ENCODE measurements at places on chromosomes 5 and 9.
A peak's percentile ranks its signal among the peaks of the same experiment; 100 is the strongest.

GRCh38 chr9:123039617-123040219 is 6.3 kb downstream of the GPR21 start:
- no peak for DNase-seq

- peak; percentile 68 for DNase-seq
These were observed 983 bp downstream of the GCNT1 start for GRCh38 chr9:76459694-76460635.

DNA sequence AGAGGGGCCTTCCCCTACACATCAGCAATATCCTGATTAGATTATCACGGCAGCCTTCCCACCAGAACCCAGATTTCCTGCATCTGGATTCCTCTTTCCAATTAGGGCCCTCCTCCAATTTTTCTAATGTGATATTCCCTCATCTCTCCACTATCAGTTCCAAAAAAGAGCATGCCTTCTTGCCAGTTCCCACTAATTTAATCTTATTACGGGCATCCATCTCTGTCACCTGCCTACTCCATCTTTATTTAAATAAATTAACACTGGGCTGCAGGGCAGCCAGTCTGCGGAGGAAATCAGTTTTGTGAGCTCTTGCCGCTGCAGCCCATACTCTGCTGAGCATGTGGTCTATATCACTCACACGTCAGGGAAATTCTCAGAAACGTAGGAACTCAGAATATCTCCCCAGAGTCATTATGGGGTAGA is 16.6 kb upstream of the FBP2 start:
- no peak for DNase-seq

DNA sequence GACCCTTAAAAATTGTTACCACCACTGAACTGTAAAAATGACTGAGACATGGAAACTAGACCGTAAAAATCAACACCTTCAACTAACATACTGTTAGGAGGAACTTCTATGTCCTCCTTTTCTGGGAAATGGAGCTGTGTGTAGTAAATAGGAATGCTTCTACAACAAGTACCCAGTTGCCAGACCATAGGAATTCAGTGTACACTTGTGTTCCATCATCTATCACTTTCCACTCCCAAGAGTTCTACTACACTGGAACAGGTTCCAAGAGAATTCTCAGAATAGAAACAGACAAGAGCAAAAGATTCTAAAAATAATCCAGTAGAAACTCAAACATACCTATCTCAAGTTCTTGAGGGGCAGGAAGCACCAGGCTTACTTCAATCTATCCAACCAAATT is 23.6 kb downstream of the UBAP2 start:
- peak; percentile 20 for DNase-seq

DNA sequence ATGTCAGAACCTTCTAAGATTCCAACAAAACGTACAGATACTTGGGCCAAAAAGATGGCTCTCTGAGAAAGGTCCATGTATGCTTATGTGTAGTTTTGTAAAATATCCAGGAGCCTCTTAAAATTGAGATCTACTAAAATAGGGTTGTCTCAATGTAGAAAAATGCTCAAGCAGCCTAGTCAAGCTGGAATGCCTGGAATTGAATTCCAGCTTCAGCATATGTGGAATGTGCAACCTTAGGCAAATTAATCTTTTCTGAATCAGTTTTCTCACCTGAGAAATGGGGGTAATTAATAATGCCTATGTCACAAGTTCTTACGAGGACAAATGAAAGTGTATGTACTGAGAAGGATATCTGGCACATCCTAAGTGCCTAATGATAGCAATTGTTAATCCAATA is 662.4 kb downstream of the DTWD2 start:
- peak; percentile 3 for DNase-seq

DNA sequence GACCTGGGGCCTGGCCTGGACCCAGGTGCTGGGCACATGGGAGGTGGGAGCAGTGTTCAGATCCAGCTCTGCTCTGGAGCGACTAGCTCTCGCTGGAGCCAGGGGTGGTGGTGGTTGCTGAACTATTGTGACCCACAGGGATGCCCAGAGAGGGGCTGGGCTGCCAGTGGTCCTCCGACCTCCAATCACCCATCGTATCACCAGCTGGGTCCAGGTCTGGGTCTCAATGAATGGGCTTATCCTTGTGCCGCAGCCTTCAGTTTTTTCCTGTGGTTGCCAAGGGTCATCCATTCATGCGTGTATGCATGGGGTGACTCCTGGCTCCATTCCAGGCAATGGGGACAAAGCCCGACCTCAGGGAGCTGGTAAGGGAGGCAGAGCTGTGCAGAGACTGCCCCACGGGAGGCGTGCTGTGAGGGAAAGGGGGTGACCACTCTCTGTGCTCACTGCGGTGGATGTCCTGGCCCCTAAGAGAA is 68.6 kb upstream of the RNF130 start:
- no peak for DNase-seq

DNA sequence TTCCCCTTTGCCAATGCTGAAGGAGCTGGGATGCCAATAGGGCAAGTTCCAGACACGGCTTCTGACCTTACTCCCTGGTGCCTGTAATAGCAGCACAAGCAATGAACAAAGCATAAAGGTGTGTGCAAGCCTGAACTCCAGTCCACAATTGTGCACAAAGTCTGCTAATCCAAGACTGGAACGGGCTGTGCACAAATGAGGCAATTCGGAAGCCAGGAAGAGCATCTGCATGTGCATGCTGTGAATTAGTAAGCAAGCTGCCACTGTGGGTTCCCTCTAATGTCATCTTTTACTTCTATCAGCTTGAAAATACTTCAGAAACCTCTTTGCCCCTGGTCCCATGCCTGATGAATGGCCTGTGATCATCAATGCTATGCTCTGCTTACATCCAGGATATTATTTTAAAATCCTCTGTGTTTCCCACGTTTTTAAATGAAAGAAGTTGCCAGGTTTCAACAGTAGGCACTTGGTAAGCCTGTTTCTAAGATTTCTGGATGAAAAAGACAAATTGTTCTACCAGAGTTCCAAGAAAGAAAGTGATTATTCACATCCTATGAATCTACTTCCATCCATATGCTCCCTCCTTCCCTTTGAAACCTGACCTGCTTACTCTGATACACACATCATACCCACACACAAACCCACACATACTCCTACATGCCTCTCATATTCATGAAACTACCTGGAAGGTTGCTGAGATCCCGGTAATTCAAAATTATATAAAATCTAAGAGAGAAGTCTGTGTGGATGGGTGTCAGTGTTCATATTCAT is 165.7 kb downstream of the KCTD16 start:
- no peak for DNase-seq

- peak; percentile 50 for DNase-seq
These were observed 12.2 kb upstream of the ELL2 start for GRCh38 chr5:95973793-95974325.

DNA sequence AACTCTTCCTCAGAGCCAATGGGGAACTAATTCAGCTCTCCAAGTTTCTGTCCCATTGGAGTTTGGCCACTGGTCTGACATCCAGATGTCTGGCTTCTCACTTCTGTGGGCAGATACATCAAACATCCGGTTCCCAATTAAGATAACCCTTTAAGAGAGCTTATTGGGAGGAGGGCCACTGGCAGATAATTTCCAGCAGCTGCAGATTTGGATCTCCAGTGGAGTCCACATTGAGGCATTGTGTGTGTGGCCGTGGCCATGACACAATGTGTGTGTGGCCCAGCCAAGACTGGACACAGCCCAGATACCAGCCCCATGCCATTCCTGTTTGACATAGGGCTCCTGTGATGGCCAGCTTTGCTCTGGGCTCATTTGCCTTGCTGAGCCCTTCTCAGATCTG is 110.5 kb upstream of the MAP1B start:
- no peak for DNase-seq

DNA sequence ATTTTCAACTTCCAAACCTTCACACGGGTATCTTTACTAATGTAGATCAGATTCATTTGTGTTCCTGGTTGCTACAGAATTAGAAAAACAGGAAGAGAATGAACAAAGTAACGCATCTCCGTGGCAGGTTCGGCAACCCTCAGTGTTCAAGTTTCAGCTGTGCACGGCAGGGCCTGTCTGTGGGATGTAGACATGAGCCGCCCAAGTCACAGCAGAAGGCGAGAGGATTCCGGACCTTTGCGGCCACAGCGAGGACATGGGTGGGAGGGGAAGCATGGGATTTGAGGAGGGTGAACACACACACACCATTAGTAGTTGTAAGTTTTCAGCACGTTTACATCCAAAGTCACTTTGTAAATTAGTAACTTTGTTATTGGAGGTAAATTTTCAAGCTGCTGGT is 31.7 kb upstream of the CEP72 start:
- DNase-seq: no peak

DNA sequence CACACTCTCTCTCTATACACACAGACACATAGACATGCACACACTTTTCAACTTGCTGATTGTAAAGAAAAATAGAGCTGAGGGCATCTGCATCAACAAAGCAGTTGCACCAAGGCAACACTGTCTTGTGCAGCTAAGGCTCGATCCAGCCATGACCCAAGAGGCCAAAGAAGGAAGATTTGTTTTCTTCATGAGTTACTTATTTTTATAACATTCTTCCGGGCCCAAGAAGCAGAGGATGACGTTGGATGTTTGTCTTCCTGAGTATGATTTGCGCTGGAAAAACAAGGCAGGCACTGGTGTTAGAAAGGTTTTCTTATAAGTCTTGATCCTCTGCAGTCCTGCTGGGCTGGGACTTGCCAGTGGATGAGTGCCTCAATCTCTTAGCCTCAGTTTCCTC is 344.1 kb downstream of the ADAMTS6 start:
- no peak for DNase-seq

- no peak for DNase-seq
These were observed 392.8 kb upstream of the DAP start for GRCh38 chr5:11153670-11154382.

GRCh38 chr5:82073179-82073578 is 101.4 kb downstream of the ATG10 start:
- DNase-seq: no peak

GRCh38 chr5:61949054-61949678 is 356.8 kb upstream of the KIF2A start:
- DNase-seq: no peak

- DNase-seq: no peak
These were observed 19.5 kb downstream of the DCAF10 start for GRCh38 chr9:37820142-37820541.

GRCh38 chr5:135349451-135349850 is 49.6 kb downstream of the MACROH2A1 start:
- DNase-seq: no peak

DNA sequence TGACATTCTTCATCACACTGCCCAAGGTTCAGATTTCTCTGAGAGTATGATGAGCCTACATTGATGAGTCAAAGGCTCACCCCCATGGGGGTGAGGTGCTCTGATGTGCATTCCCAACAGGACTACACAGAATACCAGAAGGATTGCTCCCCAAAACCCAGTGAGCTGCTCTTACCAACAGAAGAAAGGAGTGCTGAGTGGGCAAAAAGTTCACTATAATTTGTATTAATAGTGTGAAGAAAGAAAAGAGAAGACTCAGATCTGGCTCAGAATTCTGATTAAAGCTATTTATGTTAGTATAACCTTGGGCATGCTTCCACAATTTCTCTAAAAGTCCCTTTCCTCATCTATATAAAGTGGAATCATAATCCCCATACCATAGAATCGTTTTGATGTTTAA is 46.1 kb downstream of the PRKACG start:
- DNase-seq: no peak

- DNase-seq: no peak
These were observed 243.0 kb downstream of the CDH10 start for GRCh38 chr5:24401773-24402172.

- peak; percentile 72 for DNase-seq
These were observed 276.5 kb downstream of the ARHGEF28 start for GRCh38 chr5:73902327-73903051.

GRCh38 chr5:40453689-40454088 is 226.0 kb upstream of the PTGER4 start:
- no peak for DNase-seq

DNA sequence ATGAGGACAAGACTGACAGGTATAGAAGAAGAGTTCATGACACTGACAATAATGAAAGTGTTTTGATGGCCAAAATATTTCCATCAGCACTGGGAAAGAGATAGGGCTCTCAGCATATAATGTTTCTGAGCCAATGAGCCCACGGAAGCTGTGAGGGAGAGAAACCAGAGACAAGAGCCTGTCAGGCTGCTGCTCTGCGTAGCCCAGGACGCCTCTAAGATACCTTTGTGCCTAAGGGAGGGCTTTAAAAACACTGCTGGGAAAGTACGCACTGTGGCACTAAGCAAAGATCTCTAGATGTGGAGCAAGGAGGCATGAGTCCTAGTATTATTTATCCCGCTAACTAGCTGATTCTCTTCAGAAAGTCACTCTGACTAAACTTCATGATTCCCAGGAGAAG is 11.0 kb upstream of the ELAVL2 start:
- no peak for DNase-seq

DNA sequence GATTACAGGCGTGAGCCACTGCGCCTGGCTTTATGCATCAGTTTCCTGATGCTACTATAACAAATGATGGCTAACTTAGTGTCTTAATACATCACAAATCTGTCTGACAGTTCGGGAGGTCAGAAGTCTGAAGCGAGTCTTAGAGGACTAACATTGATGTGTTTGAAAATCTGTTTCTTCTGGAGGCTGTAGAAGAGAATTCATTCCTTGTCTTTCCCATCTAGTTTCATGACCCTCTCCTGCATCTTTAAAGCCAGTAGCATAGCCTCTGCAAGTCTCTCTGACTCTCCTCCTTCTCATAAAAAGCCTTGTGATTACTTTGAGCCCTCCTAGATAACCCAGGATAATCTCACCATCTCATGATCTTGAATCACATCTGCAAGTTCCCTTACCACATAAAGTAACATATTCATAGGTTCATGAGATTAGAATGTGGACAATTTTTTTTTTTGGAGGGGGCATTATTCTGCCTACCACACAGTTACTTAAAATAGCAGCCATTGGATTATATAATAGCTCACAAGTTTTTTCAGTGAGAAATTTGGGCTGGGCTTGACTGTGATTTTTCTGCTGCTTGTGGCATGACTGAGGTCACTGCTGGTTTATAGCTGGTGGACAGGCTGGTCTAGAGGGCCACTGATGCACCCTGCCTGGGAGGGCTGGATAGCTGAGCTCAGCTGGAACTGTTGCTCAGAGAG is 134.8 kb downstream of the FBXL7 start:
- DNase-seq: peak; percentile 72

- no peak for DNase-seq
These were observed 27.5 kb downstream of the ADRB2 start for GRCh38 chr5:148853868-148854267.

DNA sequence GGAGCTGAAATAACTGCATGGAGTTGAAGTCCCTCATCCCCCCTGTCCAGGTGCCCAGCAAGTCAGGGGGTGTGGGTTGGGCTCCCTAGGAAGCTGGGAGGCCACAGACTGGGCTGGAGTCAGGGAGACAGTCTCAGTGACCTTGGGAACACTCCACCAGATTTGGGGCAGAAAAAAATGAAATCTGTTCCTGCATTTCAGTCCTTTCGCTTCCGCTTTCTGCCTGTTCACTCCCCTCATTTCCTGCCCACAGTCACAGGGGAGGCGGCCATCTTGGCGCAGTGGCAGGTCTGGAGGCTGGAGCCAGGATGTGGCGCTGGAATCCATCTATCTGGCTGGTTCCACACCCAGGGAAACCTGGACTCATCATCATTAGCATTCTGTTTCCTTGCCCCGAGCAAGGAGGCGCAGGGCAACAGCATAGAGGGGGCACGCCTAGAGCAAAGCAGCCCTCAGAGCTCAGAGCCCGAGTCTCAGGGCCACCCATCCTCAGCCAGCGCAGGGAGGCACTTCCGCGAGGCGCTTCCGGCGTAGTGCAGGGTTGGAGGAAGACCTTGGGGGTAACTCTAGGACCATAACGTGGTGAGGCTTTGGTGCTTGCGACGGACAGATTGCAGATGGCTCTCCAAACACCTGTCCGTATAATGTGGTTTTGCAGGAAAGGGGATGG is 86.2 kb upstream of the HSPA9 start:
- no peak for DNase-seq
